ENCODE measurements at places on chromosomes 5 and 9.

GRCh38 chr9:74942801-74943200 lies 9.9 kb downstream of the C9orf40 start:
- DNase-seq: no peak

DNA sequence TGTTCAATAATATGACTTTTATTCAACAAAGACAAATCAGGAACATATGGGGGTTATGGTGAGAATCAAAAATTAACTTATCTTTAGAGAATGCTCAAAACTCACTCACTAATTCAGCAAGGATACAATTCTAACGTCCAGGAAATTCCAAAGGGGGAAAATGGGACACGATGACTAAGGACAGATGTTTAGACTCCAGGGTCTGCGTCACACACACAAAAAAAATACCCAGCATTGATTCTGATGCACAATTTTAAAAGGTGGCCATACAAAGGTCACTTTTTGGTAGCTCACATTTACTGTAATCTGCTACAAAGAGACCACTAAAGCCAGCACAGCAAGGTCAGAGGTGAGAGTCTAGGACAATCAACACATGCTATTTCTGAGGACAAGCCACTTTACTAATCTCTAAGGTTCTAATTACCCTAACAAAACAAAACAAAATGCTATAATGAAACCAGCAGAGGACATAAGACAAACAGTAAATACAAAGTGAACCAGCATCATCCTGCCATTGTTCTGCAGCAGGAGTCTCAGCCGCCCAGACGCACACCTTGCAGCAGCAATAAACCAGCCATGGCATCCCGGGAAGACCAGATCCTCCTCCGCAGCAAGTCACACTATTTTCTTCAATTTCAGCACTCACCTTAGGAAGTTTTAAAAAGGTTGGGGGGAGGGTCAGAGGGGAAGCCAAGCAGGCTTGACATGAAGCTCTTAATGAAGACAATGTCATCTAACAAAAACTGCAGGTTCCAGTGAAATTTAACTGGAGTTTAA lies 57.8 kb downstream of the TTC39B start:
- no peak for DNase-seq

DNA sequence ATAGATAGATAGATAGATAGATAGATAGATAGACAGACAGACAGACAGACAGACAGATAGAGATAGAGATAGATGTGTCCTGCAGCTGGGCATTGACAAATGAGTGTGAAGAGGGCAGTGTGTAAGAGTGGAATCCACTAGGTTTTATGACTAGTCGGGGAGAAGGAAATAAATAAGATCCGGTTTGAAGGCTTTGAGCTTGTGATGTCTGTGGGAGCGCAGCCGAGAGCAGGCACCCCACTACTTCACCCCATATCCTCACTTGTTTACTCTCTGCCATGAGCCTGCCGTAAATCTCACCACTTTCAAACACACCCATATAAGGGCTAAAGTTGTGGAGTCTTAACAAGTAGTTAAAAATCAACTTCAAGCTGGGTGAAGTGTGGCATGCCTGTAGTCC lies 1.4 kb upstream of the SUSD1 start:
- DNase-seq: no peak

GRCh38 chr9:79551586-79551985 lies 20.2 kb upstream of the TLE4 start:
- no peak for DNase-seq

DNA sequence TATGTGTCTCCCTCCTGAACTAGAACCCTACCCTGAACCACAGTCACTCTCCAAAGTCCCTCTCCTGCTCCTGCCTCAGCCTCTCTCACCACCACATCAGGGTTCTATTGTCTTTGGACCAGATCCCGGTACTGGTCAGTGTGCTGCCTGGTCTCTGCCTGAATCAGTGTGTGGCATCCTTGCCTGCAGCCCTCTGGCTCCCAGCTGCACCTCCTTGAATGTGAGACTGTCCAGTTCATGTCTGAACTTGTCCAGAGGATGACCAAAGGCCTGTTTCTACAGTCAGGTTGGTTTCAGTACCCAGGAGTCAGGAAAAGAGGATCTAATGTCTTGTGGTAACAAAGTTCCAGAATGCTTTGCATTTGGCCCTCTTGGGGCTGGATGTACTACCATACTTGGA lies 76.8 kb upstream of the RANBP3L start:
- no peak for DNase-seq

DNA sequence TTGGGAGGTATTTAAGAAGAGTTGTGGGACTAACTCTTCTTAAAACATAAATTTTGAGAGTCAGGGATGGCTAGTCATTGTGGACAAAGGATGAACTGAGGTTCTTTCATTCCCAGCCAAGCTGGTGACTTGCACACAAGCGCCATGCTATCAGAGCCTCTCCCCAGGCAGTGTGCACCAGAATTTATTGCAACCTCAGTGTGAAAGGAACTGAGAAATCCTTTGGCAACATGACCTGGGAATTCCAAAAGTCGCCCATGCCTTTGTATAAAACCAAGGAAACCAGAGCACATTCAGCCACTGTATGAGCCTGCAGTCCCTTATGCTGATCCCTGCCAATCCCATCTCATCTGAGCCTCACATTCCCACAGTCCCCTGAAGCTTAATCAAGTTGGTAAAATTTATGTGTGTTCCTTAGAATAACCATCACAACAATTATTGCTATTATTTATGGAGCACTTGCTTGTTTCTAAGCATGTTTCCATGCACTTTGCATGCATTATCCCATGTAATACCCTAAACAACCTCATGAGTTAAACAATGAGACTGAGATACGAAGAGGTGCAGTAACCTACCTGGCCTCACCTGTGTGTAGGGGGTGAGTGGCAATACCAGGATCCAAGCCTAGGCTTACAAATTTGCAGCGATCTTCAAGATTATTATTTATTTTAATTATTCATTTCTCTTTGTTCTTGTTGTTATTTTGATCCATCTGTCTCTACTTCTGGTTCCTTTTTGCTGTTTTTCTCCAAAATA lies 116.4 kb downstream of the NTRK2 start:
- no peak for DNase-seq

GRCh38 chr9:38019731-38020130 lies 49.3 kb downstream of the SHB start:
- no peak for DNase-seq

DNA sequence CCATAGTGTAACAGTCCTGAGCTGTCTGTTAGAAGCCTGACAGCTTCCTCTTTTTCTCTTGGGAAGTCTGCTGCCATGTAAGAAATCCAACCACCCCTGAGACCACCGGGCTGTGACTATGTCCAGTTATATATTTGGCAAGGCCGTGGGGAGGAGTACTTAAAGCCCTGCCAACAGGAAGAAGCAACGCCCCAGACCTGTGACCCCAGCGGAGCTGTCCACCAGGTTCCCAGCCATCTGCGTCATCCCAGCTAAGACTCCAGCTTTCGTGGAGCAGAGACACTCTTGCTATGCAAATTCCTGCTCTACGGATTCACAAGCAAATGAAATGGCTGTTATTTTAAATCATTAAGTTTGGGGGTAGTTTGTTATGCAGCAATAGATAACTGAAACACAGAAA lies 417.3 kb downstream of the TLE4 start:
- DNase-seq: no peak

- DNase-seq: no peak
Measured at GRCh38 chr9:14687042-14687719, 6.1 kb downstream of the ZDHHC21 start.

GRCh38 chr9:20981486-20981885 lies 50.0 kb downstream of the HACD4 start:
- DNase-seq: no peak

DNA sequence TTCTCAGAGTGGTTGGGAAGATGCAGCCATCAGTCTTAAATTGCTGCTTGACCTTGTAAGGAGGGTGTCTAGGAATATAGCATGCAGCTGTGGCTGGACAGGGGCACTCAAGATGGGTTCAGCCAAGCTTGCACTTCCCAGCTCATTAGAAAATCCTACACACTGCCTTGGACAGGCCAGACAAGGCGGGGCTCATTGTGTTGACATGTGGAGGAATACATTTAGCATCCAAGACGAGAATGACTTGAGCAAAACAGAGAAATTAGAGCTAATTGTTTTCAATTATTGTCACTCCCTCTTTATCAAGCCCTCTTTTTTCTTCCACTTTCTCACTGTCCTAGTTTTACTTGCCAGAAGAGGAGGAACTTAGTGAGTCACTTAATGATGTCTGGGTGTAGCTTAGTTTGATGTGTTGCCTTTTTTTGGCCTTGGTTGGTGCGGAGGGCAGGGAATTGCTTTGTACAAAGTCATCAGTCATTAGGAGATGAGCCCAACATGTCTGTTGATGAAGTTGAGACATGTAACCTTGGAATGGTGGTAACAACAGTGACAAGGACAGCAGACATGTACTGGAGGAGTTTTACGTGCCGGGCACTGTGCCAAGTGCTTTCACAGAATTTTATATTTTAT lies 1219.3 kb upstream of the WWC1 start:
- DNase-seq: no peak

- no peak for DNase-seq
Measured at GRCh38 chr9:113139225-113139829, 11.5 kb upstream of the SLC31A2 start.
